Stimulated activated CD8-positive, alpha-beta memory T cell treated with anti-CD3 and anti-CD28 coated beads, Interleukin-15, amount 100 ng/mL, for 1 hour (primary cell): ENCODE measurements at places on chromosomes 6 and 20.

DNA sequence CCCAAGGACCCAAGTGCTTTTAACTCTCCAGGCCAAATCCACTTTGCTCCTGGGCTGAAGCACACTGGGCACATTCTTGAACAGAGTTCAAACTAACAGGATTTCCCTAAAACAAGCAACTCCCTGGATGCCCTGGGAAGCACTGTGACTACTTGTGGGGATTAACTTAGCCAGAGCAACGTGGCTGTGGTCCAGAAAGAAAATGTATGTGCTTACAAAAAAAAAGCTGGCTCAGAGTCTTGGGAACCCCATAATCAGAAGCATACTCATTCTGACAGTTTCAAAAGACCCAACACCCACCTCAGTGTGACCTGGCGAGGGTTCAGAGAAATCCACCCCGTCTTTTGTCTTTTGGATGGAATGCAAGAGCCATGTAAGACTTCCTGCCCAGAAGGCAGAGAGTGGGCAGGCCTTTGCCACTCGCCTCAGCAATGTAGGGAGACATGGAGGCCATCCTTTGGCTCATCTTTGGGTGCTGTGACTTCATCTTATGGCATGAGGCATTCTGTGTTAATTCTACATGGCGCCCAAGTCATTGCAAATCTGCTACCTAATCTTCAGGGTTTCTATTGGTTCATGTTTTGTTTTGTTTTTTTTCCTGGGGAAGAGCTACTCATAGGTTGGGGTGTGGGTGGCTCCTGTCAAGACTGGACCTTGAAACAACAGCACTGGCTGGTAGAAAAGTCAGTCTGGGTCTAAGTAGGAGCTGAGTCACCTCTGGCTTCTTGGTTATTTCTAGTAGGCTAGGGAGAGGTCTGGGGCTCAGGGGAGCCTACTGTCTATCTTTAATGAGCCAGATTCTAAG, 248.6 kb upstream of the SUPT3H start:
- DNase-seq: no peak

- DNase-seq: no peak
Measured at GRCh38 chr6:12567682-12568081, 148.9 kb upstream of the PHACTR1 start.

DNA sequence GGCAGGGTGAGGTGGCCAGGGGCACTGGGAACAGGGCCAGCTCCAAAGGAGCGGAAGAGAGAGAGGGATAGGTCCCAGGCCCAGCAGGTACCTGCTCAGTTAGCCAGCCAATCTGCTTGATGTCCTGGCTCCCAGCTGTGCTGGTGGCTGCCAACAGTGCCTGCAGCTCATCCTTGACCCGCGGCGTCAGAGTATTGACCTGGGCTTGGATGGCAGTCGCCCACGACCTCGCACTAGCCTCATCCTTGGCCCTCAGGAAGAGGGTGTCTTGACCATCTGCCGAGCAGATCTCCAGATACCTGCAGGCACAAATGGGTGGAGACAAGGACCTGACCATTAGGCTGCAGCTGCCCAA, 11.1 kb upstream of the CDK5RAP1 start:
- no peak for DNase-seq

DNA sequence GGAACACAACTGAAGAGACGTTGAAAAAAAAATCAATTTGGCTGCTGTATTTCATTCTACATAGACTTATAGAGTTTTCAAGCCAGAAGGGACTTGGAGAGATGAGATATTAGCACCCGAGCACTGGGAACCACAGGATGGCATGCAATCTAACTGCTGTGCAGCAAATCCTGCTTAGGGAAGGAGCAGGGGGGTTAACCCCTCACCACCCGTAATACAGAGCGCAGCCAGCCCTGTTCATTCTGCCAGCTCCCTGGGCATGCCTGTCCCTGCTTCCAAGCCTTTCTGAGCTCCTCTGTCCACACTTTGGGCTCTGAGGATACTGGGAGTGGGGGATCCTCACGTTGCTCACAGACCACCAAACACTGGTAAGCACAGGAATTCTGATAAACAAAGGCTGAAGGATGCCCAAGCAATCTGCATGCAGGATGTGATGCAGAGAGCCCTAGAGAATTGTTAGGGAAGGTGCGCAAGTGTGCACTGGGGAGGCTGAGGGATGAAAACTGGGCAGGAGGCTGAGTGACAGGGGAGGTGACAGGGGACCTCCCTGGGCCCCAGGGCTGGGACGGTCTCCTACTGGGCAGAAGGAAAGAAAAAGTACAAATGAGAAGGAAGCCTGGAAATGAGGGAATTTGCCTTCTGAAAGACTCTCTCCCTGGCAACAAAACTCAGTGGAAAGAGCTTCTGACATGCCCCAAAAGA, 34.0 kb downstream of the CPNE5 start:
- DNase-seq: no peak

- no peak for DNase-seq
Measured at GRCh38 chr6:141464490-141464889, 668.2 kb upstream of the GJE1 start.
